ENCODE measurements at places on chromosomes 1 and 21.

DNA sequence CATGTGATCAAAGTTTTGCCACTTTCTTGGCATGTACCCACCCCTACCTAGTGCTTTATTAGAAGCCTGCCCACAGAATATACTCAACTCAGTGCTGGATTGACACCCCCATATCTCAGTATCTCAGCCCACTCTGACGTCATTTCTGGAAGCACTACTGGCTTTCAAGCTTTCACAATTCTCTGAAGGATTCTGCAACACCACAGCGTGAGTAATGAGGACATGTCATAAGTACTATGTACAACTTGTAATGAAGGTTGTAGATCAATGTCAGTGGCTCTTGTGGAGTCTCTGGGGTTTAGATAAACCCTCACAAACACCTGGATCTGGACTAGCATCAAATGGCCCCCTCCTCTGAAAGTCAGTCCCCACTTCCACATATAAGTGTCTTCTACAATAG is 57.2 kb downstream of the TNFSF4 start:
- no peaks in the 10 kb centered on the region for H3K27me3 ChIP-seq
- H3K36me3 ChIP-seq, result no peaks in the 10 kb centered on the region
- H3K4me3 ChIP-seq, result no peak overlapping the region
- no peak for DNase-seq
- no peaks in the 10 kb centered on the region for H3K4me1 ChIP-seq

- H3K27ac ChIP-seq, result no peak overlapping the region
- H3K36me3 ChIP-seq, result no peaks in the 10 kb centered on the region
- no peaks in the 10 kb centered on the region for H3K4me1 ChIP-seq
- no peak overlapping the region for H3K4me3 ChIP-seq
Observed at GRCh38 chr1:9073143-9073542, 3.7 kb upstream of the SLC2A5 start.

- H3K27ac ChIP-seq, result no peak overlapping the region
- H3K27me3 ChIP-seq, result no peaks in the 10 kb centered on the region
- H3K4me3 ChIP-seq, result no peak overlapping the region
- no peaks in the 10 kb centered on the region for H3K4me1 ChIP-seq
Observed at GRCh38 chr1:96387785-96388184, 333.8 kb upstream of the PTBP2 start.

GRCh38 chr1:196209983-196210382 is 398.3 kb downstream of the KCNT2 start:
- no peak for DNase-seq
- H3K27me3 ChIP-seq, result no peaks in the 10 kb centered on the region
- no peaks in the 10 kb centered on the region for H3K4me1 ChIP-seq
- H3K27ac ChIP-seq, result no peak overlapping the region

- no peaks in the 10 kb centered on the region for H3K4me1 ChIP-seq
- DNase-seq, result no peak
- no peak overlapping the region for H3K4me3 ChIP-seq
- no peak overlapping the region for H3K27ac ChIP-seq
- H3K36me3 ChIP-seq, result no peaks in the 10 kb centered on the region
- no peaks in the 10 kb centered on the region for H3K27me3 ChIP-seq
Observed at GRCh38 chr1:57058652-57059501, 93.1 kb upstream of the C8B start.

DNA sequence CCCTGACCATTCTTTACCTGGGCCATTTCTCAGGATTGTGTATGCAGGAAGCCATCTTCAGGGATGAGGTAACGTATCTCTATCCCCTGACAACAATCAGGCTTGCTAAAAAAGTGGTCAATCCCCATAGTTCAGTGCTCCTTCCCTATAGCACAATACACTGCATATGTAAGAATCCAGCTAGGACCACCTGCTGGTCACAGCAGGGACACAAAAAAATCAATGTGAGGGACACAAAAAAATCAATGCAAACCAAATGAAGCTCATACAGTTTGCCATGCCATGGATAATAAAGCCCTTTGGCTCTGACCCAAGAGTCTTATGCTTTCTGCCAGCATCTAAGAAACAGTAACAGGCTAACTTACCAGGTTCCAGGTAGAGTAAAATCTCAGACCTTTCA is 16.3 kb downstream of the ACBD6 start:
- no peaks in the 10 kb centered on the region for H3K27me3 ChIP-seq
- no peak overlapping the region for H3K4me3 ChIP-seq
- H3K4me1 ChIP-seq, result no peaks in the 10 kb centered on the region
- peak; percentile 13 for DNase-seq

DNA sequence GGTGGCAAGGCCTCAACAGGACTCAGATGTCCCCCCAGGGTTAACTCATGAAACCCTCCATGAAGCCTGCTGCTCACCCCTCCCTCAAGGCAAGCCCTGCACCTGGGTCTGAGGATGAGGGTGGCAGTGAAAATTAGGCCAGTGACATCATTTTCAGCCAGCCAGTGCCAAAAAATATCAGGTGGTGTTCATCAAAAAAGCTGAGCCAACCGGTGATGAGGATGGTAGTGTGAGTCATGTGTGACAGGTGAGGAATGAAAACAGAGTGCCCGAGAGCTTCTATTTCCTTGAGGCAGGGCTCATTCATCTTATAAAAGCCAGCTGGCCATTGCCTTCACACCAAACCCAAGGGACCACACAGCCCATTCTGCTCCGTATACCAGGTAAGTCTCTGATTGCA is at the start of gene SPRR1A:
SPRR1A (plus strand) TSS at position 339 of the 400 bp plus-strand sequence. CDS start 1,150 bp downstream, outside the sequence.
- H3K27ac ChIP-seq, result no peak within 1 kb of the TSS
- no peaks in the 10 kb centered on the region for H3K27me3 ChIP-seq
- no peak within 1 kb of the TSS for H3K4me3 ChIP-seq
- no peak for DNase-seq
- no peaks in the 10 kb centered on the region for H3K4me1 ChIP-seq
- H3K36me3 ChIP-seq, result no peaks in the 10 kb centered on the region

- no peaks in the 10 kb centered on the region for H3K27me3 ChIP-seq
- no peak for DNase-seq
- H3K4me1 ChIP-seq, result peaks cover 3% of the 10 kb centered on the region
- no peak overlapping the region for H3K27ac ChIP-seq
- H3K36me3 ChIP-seq, result no peaks in the 10 kb centered on the region
- no peak overlapping the region for H3K4me3 ChIP-seq
Observed at GRCh38 chr1:17363771-17364170, 8.2 kb upstream of the PADI6 start.

DNA sequence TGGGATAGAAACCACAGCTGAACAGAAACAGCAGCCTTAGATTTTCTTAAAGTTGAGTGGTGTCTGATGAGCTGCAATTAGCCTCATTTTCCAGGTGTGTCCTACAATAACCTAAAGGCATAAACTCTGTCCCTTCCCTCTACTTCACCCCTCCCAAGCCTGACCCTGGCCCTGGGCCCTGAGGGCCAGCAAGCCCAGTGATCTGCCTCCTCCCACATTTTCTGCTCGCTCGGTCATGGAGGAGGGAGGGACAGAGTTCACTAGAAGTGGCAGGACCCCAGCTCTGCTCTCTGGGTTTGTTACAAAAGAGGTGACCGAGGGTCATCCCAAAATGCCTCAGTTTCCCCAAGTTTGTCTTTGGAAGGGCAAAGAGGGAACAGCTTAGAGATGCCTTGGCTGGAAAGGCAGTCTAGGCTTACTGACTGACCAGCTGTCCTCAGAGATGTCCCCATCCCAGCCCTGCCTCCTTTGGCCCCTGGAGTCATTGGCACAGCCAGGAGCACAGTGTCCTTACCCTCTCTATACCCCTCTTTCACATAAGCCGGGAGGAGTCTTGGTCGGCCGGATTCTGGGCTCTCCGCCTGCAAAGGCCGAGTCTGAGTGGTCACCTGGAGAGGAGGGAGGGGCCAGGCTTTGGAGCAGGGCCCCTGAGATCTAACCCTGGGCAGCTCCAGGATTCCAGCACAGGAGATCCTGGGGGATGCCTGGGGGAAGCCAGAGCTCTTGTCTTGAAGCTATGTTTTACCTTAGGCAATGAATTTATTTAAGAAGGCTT is 172.7 kb downstream of the PTPRU start:
- DNase-seq, result no peak
- no peaks in the 10 kb centered on the region for H3K4me1 ChIP-seq
- H3K27me3 ChIP-seq, result no peaks in the 10 kb centered on the region
- no peak overlapping the region for H3K27ac ChIP-seq

DNA sequence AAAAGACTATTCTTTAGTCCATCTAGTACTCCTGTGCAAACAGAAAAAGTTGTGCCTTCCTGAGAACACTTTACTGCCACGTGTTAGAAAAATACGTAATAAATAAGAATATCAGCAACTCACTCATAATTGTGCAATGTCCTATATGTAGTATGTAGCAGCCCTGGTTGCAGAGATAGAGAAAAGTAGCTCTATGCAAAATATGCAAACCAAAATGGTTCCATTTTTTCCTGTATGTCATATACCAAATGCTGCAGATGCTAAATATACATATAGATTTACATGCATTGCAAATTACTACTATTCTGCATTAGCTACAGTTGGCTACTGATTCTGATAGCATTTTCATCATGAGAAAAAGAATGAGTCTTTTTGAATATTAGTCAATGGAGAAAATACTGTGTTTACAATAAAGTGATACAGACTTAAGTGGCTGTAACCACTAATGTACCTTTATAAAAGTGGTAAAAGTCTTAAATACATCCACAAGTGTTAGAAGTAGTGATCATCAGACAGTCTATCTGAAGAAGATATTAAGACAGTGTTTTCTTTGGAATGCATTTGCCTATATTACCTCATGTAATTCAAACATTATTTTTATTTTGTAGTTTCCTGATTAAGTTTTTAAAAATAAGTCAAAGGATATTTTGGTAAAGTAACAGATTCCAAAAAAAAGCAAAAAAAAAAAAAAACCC is 19.8 kb downstream of the NME7 start:
- no peak for DNase-seq
- no peaks in the 10 kb centered on the region for H3K27me3 ChIP-seq
- no peaks in the 10 kb centered on the region for H3K4me1 ChIP-seq
- no peaks in the 10 kb centered on the region for H3K36me3 ChIP-seq
- no peak overlapping the region for H3K27ac ChIP-seq
- no peak overlapping the region for H3K4me3 ChIP-seq

- H3K4me3 ChIP-seq, result no peak overlapping the region
- DNase-seq, result no peak
Observed at GRCh38 chr1:10808441-10808840, 12.0 kb upstream of the CASZ1 start.

- no peaks in the 10 kb centered on the region for H3K4me1 ChIP-seq
- no peak overlapping the region for H3K27ac ChIP-seq
- no peak overlapping the region for H3K4me3 ChIP-seq
Observed at GRCh38 chr1:181821701-181822100, 239.8 kb downstream of the ZNF648 start.

DNA sequence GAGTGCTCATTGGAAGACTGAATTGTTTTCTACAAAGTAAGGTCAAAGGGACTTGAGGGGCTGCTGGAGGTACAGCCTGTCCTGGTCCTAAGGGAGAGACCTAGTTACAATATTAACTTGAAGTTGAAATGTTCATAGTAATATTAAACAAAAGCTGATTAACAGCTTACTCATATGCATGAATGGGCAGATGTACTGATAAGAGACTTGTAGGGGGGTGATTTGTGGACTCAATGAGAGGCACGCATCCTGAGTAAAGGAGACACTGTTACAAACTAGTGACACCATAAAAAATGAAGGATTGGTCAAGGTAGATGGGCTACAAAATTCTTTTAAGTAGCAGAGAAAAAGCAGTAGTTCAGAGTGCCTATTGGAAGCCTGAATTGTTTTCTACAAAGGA is 2.7 kb downstream of the HSD11B1 start:
- H3K36me3 ChIP-seq, result no peaks in the 10 kb centered on the region
- H3K27me3 ChIP-seq, result no peaks in the 10 kb centered on the region
- H3K4me1 ChIP-seq, result no peaks in the 10 kb centered on the region
- no peak overlapping the region for H3K4me3 ChIP-seq

GRCh38 chr1:161196521-161197451 is 2.1 kb downstream of the ADAMTS4 start:
- no peak overlapping the region for H3K4me3 ChIP-seq
- no peak overlapping the region for H3K27ac ChIP-seq
- H3K4me1 ChIP-seq, result peaks cover 24% of the 10 kb centered on the region
- DNase-seq, result no peak
- H3K27me3 ChIP-seq, result no peaks in the 10 kb centered on the region

GRCh38 chr1:70405780-70406416 is 5.2 kb upstream of the CTH start:
- no peak overlapping the region for H3K4me3 ChIP-seq
- no peaks in the 10 kb centered on the region for H3K4me1 ChIP-seq
- H3K27ac ChIP-seq, result no peak overlapping the region
- DNase-seq, result no peak
- no peaks in the 10 kb centered on the region for H3K27me3 ChIP-seq

DNA sequence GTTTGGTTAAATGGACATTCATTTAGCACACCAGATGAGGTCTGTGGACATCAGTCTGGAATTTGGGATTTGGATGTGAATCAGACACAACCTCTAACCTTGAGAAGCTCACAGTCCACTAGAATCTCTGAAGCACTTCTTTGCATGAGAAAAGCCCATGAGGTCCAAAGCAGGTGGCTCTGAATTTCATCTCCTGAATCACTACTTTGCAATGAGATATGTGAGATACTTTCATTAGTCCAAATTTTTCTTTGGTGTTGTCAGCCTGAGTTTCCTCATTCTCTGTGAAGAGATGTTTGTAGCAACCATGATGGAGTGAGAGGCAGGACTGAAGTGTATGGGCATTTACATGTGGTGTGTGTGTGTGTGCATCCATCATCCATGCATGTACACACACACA is 16.5 kb upstream of the LCE2D start:
- no peak overlapping the region for H3K4me3 ChIP-seq
- no peaks in the 10 kb centered on the region for H3K36me3 ChIP-seq
- no peak overlapping the region for H3K27ac ChIP-seq
- no peaks in the 10 kb centered on the region for H3K27me3 ChIP-seq
- DNase-seq, result no peak

- no peak for DNase-seq
- H3K27me3 ChIP-seq, result no peaks in the 10 kb centered on the region
- H3K36me3 ChIP-seq, result peaks cover 4% of the 10 kb centered on the region
- H3K27ac ChIP-seq, result no peak overlapping the region
- no peak overlapping the region for H3K4me3 ChIP-seq
- no peaks in the 10 kb centered on the region for H3K4me1 ChIP-seq
Observed at GRCh38 chr1:66981679-66982078, 56.9 kb downstream of the MIER1 start.
